ENCODE measurements at places on chromosomes 1 and 21.

- no peak for DNase-seq
Observed at GRCh38 chr21:36692835-36693488, 6.0 kb upstream of the SIM2 start.

DNA sequence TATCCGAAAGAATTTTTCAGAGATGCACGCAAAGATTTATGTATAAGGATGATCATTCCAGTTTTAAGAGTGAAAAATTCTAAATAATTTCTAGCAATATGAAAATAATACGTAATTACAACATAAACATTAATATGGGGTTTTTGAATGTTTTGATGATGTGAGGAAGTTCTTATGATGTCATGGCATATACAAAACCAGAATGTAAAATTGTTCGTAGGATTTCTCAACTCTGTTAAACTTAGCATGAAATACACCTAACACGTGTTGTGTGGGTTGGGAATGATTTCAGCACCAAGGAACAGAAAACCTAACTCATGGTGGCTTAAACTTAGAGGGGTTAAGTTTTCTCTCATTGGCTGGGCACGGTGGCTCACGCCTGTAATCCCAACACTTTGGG lies 62.2 kb downstream of the MYOM3 start:
- DNase-seq, result no peak

DNA sequence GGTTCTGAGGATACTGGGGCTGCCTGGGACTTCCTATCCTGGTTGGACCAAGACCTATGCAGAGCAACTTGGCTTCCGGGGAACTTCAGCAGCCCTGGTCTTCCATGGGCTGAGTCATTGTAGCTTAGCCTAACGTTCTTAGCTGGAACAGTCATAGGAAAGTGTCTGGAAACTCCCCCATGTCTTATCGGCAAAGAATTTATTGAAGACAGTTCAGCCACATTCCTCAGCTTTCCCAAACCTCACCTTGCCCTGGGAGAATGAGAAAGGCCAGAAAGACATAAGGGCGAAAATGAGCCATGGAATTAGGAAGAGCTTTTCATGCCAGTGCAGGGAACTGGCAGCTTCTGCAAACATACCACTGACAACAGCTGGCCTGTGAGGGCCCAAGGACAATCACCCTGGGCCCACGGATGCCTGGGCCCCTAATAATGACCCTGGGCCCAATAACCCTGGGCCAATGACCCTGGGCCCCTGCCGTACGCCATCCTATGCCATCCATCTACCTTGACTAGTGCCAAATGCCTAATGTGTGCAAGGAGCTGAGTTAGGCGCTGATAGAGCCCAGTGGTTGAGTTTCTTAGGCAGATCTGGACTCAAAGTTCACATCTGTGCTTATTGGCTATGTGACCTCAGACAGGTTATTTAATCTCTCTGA lies 114.4 kb upstream of the GADD45A start:
- no peak for DNase-seq

DNA sequence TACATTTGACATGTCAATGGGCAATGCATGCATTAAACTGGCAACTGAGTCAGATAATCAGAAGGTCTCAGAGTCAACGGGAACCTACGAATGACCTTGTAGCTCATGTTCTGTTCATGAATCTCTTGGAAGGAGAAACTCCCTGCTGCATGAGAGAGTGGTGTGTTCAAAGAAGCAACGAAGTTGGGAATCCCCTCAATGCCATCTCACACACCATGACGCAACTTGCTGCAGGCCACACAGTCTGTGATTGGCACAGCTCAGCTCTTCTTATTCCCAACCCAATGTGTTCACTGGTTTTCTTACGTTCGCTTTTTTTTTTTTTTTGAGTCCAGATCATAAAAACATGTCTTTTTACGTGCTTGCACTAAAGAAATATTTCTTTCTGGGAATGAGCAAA lies 53.5 kb upstream of the PRDM2 start:
- no peak for DNase-seq

GRCh38 chr1:232471250-232471649 lies 158.7 kb downstream of the SIPA1L2 start:
- DNase-seq, result no peak

- no peak for DNase-seq
Observed at GRCh38 chr1:185813401-185813979, 79.3 kb downstream of the HMCN1 start.

DNA sequence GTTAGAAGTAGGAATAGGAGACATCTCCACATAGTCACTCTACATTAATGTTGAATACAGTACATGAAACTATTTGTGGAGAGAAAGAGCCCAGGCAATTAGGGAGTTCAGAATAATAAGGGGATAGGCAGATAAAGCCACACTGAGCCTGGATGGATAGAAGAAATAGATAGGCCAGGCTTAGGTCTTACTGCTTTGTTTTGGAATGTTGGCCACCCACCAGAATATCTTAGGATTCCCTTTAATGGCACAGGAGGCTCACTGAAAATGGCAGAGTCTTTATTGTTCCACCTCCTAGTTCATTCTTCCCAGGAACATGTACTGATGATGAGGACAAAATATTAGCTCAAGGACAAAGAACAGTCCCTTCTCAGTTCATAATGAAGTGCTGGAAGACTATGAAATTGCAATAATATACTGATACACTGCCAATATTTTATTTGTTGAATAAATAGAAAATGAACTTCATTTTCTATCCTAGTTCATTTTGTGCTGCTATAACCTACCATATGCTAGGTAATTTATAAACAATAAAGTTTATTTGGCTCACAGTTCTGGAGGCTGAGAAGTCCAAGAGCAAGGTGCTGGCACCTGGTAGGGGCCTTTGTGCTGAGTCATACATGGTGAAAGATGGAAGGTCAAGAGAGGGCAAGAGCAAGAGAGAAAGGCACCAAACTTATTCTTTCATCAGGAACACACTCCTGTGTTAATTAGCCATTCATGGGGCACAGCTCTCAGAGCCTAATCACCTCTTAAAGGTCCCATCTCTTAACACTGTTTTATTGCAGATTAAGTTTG lies 87.3 kb downstream of the TBX15 start:
- DNase-seq, result no peak

GRCh38 chr1:109739738-109740614 lies 862 bp downstream of the GSTM3 start:
- DNase-seq, result peak; percentile 76

- no peak for DNase-seq
Observed at GRCh38 chr1:42860339-42861013, 14.1 kb downstream of the ZNF691 start.

DNA sequence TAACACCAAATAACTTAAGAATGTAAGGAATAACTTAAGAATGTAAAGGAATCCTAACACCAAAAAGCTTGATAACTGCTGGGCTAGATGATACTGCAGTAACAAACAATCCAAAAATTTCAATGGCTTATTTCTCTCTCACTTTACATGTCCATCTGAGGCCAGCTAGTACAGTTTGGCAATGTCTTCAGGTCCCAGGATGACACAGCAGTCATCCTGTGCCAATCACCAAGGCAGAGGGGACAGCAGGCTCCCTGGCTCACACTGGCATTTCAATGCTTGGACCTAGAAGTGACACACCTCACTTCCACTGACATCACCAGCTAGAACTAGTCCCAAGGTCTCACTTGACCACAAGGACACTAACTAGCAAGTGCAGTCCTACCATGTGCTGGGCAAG lies 15.3 kb downstream of the DNAJC11 start:
- no peak for DNase-seq

DNA sequence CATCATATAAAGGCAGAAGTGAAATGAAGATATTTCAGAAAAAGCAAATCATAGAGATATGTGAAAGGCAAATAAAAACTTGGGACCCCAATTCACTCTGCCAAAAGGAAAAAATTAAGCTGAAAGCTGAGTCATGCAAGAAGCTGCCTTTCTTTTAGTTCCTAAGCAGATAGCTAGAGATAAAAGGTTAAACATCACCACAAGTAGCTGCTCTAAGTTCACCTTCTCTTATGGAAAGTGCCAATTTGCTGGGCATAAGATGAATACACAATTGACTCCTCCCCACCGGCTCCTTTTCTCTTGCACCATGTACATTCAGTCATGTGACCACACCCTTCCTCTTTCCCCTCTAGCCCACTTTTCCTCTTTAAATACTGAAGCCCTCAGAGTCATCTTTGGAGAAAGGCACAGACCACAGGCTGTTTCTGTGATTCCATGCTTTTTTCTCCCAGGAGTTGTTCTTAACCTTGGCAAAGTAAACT lies 5.4 kb upstream of the SUMO3 start:
- no peak for DNase-seq

DNA sequence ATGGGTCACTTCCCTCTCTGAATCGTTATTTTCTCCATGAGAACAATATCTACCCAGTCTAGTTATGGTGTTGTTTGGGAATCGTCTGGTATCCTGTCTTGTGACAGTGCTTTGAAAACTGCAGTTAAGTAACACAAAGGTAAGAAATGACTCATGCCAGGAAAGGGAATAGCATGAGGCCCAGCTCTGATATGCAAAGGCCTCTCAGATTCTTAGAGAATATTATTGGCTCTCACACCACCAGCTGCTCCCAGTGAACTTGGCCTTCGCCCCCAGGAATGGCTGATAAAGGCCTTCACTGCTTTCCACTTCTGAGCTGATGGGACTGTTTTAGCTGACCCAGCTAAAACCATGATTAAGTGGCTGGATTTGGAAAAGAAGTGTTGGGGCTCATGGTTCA lies 27.1 kb downstream of the NEK2 start:
- DNase-seq, result no peak

- no peak for DNase-seq
Observed at GRCh38 chr1:176888471-176889032, 276.0 kb downstream of the ASTN1 start.

DNA sequence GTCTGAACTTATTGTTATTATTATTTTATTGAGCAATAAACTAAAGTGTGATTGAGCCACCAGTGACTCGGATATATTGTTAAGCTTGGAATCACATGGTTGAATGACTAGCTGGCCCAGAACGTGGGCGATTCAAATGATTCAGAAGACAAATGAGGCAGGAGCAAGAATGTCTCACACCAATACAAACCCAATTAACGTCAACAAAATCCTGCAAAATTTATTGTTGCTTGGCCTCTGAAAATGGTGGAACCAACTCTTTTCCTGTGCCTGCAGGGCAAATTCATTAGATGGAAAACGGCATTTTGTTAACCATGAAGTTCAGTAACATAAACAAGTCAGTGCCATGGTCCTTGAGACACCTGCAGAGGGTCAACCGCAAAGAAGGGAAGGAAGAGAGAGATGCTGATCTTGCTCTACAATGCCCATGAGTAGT lies 482.0 kb downstream of the SETD4 start:
- DNase-seq, result no peak

DNA sequence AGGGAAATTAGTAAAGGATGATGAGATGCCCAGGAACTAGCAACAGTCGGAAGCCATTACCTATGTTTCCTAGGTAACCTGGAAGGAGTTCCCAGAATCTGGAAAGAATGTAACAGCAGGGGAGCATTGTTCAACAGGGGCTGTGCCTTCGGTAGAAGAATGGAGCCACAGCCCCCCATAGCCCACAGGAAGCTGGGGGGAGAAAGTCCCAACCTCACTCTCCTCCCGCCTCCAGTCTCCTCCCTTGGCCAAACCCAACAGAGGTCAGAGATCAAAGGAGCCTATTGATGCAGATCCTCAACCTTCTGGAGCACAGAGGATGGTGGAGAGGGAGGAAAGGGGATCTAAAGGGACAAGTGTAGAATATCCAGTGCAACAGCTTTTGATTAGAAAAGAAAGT lies 131.5 kb upstream of the SLC44A3 start:
- DNase-seq, result no peak

DNA sequence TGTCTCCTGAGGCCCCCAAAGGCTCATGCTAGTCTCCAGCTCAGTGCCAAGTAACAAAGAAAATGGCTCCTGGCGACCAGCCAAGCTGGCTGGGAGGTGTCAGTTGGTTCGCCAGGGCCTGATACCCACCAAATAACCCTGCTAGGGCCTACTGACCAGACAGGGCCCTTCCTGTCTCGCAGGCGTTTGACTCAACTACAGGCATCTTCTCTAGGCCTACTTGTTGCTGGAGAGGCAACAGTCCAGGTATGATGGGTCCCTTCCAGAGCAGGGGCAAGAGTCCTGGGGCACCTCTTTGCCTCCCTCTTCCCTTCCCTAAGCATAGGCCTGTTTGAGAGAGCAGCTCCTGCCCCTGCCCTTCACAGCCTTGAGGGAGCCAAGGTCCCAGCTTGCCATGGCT lies 147.9 kb upstream of the VANGL1 start:
- DNase-seq, result no peak

- no peak for DNase-seq
Observed at GRCh38 chr1:92774407-92774806, 10.5 kb downstream of the EVI5 start.

DNA sequence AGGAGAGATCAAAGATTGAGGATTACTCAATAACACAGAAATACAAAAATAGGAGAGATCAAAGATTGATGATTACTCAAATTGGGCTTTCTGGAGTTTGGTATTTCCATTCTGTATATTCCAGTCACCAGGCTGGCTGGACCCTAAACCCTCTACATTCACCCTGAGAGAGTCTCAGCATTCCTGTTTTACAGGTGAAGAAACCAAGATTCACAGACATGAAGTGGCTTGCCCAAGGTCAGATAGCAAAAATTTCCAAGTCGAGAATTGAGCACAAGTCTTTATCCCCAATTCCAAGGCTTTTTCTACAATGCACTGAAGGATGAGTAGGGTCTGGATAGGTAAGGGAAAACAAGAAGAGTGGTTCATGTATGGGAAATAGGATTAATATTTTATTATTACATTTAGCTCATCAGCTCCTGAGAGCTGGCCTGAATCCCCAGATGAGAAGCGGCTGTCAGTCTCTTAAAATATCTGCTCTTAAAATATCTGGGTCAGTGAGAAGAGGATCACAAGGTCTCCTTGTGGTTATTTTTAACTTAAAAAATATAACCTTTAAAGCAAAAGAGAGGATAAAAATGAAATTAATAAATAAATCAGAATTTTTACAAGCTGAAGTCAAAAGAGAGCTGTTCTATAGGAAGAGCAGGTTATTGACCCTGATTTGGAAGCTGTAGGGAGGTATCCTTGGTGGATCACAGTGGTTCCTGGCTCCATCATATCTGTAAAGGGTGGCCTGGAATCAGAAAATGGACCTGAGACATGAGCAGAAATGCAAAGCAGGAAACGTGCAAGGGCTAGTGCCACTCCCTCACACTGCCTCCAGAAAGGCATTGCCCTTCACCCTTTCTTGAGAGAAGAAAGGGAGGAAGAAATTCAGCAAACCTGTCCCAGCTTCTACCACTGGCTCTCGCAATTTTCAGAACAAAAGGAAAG lies 29.1 kb upstream of the SEC16B start:
- no peak for DNase-seq

GRCh38 chr1:203916756-203917155 lies 55.4 kb downstream of the SNRPE start:
- no peak for DNase-seq
